AG04450 (cell line): ENCODE measurements at places on chromosomes 4 and X. TPM values are rescaled to one million over a fixed set of nuclear protein-coding genes. Genes with fewer than 3 reads are reported as not detected.

TREX2 gene
- not detected in 2 replicates for polyA plus RNA-seq

ARMCX2 gene
- polyA plus RNA-seq: 78.4 and 81.7 TPM in 2 replicates

CT55 gene
- not detected in 2 replicates for polyA plus RNA-seq

HTN3 gene
- polyA plus RNA-seq: not detected in 2 replicates

CACNA1F gene
- polyA plus RNA-seq: not detected in 2 replicates

RBM46 gene
- polyA plus RNA-seq: not detected in 2 replicates

TEX13C gene
- polyA plus RNA-seq: not detected in 2 replicates

OTC gene
- polyA plus RNA-seq: not detected in 2 replicates

STS gene
- polyA plus RNA-seq: 4.6 and 5.0 TPM in 2 replicates

ALPK1 gene
- polyA plus RNA-seq: 11.5 and 14.0 TPM in 2 replicates

PLS3 gene
- 300 and 354 TPM in 2 replicates for polyA plus RNA-seq

GRCh38 chr4:187782286-187782824 lies 213.2 kb upstream of the ZFP42 start:
- DNase-seq: no peak

DNA sequence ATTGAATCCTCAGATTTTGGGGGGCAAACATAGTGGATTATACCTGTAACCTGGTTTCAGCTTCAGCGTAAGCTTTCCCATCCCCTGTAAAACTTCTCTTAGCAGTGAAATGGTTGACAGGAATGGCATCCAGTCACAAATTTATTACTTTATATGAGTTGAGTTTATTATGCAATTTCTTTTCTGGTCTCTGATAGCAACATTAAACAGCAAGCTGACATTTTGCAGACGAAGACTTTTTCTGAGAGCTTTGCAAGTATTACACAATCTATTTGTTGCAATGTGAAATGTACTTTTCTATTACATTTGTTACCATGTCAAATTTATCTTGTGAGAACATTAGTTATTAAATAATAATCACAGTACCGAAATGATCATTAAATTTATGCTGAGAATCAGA lies 60.6 kb downstream of the GSPT2 start:
- DNase-seq: no peak

- no peak for DNase-seq
These were observed 59.8 kb downstream of the CPLX1 start for GRCh38 chr4:766152-766515.

DNA sequence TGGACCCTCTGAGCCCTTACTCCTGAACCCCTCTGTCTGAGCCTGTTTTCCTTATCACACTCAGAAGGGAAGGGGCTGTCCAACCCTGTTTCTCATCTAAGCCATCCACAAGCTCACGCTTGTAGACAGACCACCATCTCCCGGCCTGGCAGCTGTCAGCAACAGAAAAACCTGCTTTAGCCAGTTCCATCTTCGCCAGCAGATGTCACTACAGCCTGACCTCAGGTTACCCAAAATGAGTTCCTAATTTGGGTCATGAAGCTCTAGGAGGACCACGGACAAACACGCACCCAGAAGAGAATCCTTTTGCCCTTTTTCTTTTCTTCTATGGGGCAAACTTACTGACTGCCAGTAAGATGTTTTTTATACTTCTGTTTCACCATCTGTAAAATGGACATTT lies 445.4 kb downstream of the BCOR start:
- no peak for DNase-seq

GRCh38 chr4:84058201-84058600 lies 440.9 kb downstream of the NKX6-1 start:
- no peak for DNase-seq

DNA sequence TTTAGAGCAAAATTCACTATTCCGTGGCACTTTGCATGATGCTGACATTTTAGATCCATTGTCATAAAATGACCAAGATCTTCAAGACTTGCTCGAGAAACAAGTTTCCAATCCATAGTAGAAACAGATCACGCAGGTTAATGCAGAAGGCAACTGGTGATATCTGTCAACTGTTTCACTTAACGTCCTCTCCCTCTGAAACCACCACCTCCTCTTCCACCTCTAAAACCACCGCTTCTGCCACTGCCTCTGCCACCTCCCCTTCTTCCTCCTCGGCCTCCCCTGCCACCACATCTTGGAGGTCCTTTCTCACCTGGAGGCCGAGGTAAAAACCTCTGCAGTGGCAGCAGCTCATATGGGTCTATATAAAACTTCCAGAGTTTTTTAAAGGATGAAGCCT lies 84.6 kb upstream of the IRF2 start:
- DNase-seq: no peak

DNA sequence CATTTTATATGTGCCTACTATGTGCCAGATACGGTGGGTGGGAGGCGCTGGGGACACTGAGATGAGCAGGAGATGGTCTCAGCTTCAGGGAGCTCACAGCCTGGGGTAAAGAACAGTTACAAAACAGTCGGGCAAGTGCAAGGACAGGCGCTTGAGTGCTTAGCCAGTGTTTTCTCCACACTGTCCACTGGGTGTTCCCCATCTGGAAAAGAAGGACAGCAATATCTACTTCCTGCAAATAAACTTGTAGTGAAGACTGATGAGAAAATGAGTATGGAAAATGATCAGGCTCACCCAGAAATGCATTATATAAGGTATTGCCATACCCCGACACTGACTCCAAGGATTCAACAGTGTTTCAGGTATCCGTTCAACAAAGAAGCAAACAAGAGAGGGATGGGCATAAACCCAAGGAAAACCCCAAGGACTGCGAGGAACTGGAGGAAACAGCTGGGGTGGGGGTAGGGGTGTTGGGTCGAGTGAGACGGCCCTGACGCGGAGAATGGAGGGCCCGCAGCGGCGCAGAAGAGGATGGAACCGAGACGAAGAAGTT lies 835 bp downstream of the TMEM185A start:
- peak; percentile 4 for DNase-seq

GRCh38 chr4:145170223-145170622 lies 10.2 kb downstream of the OTUD4 start:
- no peak for DNase-seq

GRCh38 chr4:74304095-74304625 lies 4.1 kb upstream of the EPGN start:
- no peak for DNase-seq

DNA sequence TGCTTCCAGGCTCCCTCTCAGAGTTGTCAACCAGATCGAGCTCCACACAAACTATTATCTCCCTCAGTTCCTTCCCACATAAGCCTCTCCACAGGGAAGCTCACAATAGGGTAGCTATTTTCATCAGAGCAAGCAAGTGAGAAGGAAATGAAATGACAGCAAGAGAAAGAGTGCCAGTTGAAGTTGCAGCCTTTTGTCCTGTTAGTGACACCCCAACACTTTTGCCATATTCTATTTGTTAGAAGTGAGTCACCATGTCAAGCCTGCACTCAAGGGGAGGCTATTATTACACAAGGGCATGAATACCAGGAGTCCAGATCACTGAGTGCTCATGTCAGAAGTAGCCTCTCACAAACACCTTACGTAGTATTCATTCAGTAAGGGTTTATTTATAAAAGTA lies 266.3 kb upstream of the NOCT start:
- DNase-seq: peak; percentile 45

DNA sequence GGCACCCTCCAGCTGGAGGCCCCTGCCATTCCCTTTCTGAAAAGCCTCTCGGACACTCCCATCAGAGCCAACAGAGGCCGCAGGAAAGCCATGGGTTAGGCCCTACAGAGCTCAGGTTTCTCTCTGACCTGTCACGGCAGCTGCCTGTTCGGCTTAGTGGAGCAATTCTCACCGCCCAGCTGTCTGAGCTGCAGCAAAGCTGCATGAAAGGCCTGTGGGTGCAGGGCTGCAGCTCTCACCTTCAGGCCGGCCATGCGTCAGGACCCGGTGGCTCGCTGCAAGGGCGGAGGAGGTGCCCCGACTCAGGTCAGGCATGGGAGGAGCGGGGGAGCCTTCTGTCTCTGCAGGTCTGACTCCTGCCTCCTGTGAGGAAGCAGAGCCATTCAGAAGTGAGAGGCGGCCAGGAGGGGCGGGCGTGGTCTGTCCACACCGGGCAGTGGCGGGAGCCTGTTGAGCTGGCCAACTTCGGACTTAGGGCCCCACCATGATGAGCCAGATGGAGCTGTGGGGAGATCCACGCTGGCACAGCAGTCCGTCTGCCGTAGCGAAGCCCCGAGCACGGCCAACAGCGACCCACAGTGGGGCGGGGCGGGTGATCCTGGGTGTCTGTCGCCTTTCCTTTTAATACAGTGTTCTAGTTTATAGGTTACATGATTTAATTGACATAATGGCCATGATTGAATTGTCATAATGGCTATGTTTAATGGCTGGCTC lies 23.4 kb downstream of the PDE6B start:
- no peak for DNase-seq

GRCh38 chr4:98193459-98194105 lies 50.3 kb upstream of the STPG2 start:
- no peak for DNase-seq

DNA sequence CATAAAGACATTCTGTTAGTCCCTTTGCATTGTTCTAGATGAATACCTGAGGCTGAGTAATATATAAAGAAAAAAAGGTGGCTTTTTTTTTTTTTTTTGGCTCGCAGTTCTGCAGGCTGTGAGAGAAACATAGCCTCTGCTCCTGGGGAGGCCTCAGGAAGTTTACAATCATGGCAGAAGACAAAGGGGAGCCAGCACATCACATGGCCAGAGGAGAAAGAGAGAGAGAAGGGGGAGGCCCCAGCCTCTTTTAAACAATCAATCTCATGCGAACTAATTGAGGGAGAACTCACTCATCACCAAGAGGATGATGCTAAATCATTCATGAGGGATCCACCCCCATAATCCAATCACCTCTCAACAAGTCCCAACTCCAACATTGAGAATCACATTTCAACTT lies 364.0 kb upstream of the EPHA5 start:
- DNase-seq: no peak

- DNase-seq: peak; percentile 13
These were observed 353.8 kb upstream of the HAND2 start for GRCh38 chr4:173883821-173884220.

DNA sequence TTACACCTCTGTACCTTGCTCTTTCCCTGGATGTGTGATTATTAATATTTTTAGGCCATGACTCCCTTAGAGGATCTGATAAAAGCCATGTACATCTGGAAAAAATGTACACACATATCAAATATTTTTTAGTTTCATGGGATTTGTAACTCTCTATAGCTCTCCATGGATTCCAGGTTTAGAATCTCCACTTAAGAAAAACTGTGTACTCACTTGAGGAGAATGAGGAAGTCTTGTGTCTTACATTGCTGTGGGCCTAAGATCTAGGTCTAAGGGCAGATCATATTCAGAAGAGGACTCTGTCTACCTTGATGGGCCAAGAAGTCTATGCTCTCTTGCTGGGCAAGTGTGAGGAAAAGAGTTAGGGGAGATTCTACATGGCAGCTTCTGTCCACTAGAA lies 98.0 kb downstream of the RRAGB start:
- DNase-seq: no peak

GRCh38 chrX:79138658-79139241 lies 5.7 kb upstream of the GPR174 start:
- DNase-seq: no peak

- DNase-seq: no peak
These were observed 53.3 kb upstream of the STIM2 start for GRCh38 chr4:26807330-26807729.

DNA sequence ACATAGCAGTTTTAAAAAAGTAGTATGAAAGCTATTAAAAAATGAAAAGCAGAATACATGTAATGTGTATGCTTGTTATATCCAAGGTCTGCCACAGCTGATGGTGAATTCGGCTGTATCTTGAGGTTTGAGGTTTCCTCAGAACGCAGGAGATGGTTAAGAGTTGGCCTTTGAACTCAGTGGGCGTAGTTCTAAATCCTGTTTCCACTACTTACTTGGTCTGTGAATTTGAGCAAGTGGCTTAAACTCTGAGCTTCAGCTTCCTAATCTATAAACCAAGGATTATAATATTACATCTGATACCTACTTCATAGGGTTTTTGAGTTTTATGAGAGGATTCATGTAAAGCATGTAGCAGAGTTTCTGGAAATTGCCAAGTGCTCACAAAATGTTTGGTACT lies 125.2 kb downstream of the STIM2 start:
- DNase-seq: no peak

GRCh38 chr4:153534792-153535629 lies 68.9 kb downstream of the TMEM131L start:
- no peak for DNase-seq

GRCh38 chr4:87559090-87559837 lies 30.1 kb upstream of the SPARCL1 start:
- no peak for DNase-seq

DNA sequence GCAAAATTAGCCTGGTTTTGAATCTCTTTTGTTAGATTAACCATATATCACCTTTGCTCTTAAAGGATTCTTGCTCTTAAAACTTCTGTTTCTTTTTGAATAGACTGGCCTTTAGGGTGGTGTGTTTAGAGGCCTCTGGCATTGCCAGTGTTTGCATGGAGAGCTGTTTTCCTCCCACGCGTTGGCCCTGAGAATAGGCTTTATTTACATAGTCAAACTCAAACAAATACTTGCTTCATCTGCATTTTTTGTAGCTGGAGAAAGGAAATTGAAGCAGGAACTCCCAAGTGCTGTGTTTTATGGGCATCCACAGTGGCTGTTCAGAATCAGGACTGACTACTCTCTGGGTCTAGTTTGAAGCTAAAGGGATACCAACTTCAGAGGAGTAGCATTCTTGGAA lies 2.7 kb downstream of the SHROOM2 start:
- DNase-seq: peak; percentile 13

DNA sequence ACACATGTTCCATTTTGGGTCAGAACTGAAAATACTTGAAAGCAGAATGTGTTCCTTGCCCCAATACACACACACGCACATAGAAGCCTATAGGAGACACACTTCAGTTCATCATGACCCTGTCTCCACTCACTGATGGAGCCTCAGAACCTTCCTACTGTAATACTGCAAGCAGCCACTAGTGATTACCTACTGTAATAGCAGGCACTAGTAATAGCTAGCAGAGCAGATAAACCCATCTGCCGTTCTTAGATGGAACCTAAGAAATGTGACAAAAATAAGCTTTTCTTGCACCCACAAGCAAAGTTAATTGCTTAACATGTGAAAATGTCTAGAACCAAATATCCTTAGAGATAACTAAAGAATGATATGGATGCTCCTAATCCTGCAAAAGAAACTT lies 13.6 kb downstream of the AMTN start:
- no peak for DNase-seq

DNA sequence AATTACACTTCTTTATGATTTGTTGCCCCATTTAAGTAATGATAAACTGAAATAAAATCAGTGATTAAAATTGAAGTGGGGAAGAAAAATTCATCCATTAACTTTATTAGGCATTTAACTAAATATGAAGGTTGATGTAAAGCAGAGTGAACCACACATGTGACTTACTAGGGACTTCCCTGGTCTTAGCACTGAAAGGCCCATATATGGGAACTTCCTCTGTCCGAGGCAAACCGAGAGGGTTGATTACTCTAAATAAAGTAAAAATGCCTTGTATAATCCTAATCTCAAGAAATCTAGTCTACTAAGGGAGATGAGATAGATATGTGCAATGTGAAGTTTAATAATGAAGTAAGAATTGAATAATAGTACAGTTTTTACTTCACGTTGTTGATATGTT lies 403.9 kb upstream of the RPS6KA3 start:
- DNase-seq: no peak
